ENCODE measurements at places on chromosomes 16 and 17.

GRCh38 chr17:60729854-60730253 lies 52.2 kb downstream of the BCAS3 start:
- no peak for DNase-seq

GRCh38 chr17:77770331-77771105 lies 188.0 kb upstream of the TNRC6C start:
- DNase-seq = no peak

GRCh38 chr17:77107506-77108433 lies 33.0 kb upstream of the SEC14L1 start:
- DNase-seq = peak; percentile 72

DNA sequence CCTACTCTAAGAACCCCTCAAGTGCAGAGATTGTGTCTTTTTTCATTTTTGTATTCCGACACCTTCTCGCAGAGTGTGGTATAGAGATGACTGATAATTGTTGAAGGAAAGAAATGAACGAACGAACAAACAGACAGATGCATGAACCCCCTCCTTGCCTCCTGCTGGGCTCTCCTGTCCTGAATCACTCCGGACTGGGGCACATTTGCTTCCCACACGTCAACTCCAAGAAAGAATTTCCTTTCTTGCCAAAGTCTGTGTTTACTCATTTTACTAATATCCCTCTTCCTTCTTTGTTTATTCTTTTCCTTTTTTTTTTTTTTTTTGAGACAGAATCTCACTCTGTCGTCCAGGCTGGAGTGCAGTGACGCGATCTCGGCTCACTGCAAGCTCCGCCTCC lies 37.5 kb upstream of the BHLHA9 start:
- no peak for DNase-seq

DNA sequence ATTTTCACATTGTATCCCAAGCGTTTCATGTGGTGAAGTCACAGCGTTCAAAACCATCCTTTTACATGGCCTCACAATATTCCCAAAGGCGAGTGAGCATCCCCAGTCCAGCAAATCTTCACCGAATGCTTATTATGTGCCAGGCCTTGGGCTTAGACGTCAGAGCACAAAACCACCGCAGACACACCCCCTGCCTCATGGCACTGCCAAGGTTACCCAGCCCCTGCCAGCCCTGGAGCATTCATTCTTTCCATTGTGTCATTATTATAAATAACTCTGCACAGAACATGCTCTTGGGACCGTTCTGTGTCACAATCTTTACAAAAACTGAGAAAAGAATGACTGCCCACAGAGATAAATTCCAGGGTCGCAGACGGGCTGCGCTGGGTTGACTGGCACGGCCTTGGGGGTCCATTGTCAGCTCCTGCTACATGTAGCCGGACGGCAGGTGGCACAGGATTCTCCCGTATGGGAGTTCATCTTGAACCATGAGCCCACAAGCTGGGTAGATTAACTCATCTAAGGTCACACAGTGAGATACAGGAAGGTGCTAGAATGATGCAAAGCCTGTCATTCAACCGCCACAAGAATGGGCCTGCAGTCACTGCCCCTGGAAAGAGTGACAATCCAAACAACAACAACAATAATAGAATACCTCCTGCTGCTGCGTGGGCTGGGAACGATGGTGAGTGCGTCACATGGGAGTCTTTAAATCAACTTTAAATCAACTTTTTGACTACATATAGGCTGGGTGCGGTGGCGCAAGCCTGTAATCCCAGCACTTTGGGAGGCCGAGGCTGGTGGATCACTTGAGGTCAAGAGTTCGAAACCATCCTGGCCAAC lies 4.5 kb upstream of the NECAB2 start:
- no peak for DNase-seq

GRCh38 chr16:30184096-30184890 lies 891 bp downstream of the CORO1A start:
- DNase-seq = peak; percentile 70

- no peak for DNase-seq
These were observed 102.9 kb downstream of the ABCC12 start for GRCh38 chr16:48052731-48053417.

DNA sequence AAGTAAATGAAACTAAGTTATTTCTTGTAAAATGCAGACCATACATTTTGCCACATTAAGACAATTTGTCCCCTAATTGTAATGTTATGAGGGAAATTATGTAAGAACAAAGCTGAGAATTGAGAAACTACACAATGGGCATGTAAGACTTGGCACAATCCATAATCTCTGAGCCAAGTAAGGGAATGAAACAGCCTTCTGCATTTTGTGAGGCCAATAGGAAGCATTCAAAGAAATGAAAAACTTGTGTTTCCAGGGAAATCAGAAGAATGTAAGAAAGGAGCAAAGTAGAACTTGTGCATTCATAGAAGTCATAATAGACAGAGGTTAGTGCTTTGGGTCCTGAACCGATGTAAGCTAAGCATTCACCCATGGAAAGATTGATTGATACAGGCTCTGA lies 1.8 kb downstream of the KRTAP9-4 start:
- no peak for DNase-seq

DNA sequence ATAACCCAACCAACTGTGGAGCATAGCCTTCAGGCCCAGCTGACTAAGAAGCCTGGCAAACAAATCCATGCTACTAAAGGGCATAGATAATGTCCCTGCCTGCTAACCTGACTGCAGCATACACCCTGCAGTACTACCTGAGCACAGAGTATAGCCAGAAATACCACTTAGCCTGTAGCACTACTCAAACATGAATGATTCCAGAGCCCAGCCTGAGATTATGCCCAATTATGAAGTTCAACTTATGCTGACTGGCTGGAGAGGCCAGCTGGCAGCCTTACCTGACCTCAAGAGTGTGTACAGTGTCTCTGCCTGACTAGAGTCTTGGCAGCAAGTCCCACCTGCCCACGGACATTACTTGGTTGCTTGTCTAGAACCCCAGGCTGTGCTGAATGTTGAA lies 1265.3 kb downstream of the CDH11 start:
- DNase-seq = no peak

DNA sequence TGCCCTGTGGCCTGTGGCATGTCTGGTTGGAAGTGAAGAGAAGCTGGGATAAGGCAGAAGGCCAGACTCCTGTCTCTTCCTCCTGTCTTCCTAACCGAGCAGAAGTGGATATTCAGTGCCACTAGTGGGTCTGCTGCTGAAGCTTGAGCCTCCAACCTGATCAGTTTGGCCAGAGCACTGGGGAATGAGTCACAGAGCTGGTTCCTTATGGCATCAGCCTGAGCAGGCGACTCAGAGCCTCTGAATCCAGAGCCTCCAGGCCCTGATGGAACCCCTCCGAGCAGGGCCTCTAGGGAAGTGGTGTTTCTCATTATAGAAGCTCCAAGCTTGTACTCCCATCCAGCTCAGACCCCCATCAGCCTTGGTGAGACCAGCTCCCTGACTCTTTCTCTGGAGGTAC lies 2.0 kb downstream of the WSCD1 start:
- no peak for DNase-seq

- DNase-seq = peak; percentile 18
These were observed 88.3 kb downstream of the PRKCB start for GRCh38 chr16:23924128-23924527.

DNA sequence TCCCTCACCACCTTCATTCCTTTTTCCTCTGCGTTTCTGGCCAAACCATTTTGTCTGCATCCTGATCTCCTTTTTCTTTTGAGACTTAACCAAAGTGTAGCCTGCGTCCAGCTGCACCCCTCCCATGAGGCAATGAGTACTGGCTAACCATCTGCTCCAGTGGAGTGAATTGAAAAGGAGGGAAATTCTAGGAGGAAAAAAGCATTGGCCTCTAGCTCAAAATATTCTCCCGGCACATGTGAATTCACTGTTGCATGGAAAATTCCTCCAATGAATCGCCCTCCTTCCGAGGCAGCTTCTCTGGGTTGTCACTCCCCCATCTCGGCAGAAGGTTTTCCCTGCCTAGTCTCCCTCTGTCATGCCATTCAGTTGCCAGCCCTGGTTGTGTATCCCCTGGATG lies 5.6 kb downstream of the RAP1GAP2 start:
- no peak for DNase-seq

DNA sequence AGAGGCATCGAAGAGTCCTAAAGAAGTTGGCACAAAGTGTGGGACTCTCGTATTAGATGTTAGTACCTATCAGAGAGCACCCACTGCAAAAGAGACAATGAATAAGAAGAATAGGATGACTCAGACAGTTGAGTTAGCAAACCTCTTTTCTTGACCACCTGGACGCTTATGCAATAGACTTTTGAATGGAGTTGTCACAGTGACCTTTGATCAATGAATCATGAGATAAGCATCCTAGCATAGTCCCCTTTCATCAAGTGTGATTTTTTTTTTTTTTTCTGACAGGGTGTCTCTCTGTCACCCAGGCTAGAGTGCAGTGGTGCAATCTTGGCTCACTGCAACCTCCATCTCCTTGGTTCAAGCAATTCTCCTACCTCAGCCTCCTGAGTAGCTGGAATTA lies 1417.9 kb upstream of the GOT2 start:
- DNase-seq = no peak

- DNase-seq = no peak
These were observed 6.8 kb downstream of the TNRC6C start for GRCh38 chr17:77965352-77965751.

- DNase-seq = no peak
These were observed 14.8 kb downstream of the TUBD1 start for GRCh38 chr17:59877965-59878364.

DNA sequence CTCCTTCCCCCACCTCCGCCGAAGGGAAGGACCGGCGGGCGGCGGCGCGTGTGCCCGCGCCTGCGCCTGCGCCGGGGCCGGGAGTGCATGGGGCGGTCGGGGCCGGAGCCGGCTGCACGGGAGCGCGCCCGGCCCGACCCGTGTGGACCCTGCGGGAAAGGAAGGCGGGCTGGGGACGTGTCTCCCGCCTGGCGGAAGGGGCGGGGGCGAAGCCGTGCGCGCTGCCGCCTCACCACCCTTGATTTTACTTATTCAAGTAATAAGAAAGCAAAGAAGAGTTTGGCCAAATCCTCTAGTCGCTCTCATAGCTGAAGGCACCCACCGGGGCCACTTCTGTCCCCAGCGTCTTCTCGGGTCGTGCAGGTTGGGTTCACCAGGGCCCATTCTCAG lies 596 bp upstream of the PFN1 start:
- peak; percentile 81 for DNase-seq

DNA sequence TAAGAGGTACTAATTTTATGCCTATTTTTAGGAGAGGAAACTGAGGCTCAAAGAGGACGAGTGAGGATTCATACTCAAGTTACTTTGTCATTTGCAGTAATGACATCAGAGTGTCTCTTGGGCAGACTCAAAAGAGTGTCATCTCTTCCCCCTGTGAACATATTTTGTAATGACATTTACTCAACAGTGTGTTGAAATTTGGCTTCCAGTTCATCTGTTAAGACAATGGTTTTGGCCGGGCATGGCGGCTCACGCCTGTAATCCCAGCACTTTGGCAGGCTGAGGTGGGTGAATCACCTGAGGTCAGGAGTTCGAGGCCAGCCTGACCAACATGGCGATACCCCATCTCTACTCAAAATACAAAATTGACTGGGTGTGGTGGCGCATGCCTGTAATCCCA lies 28.9 kb downstream of the WFDC1 start:
- no peak for DNase-seq

GRCh38 chr17:78925662-78926555 lies 722 bp upstream of the TIMP2 start:
- no peak for DNase-seq

DNA sequence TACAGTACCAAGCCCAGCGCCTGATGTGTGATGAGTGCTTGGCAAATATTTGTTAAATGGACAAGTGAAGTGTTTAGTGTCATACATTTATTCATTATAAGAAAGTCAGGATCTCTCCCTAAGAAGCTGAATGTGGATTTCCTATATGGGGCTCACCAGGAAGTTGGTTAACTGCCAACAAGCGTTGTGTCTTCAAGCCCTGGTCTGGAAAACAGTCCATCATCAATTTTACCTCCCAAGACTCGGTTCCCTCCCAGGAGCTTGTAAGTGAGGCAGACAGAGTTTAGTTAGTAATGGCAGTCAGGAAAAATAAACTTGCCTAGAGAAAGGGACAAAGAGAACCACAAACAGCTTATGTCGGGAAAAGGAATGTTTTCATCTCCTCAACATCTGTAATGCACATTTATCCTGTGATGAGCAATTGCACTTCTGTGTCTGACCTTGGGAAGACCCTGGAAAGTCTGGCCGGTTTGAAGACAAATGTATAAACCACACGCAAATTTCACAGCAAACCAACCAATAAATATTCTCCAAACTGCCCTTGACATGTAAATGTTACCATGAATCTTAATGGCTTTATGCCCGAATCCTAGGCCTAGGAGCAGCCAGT lies 28.3 kb downstream of the C16orf95 start:
- DNase-seq = no peak

GRCh38 chr17:11644265-11645212 lies 46.3 kb downstream of the DNAH9 start:
- DNase-seq = peak; percentile 34

GRCh38 chr16:49684696-49685095 lies 171.2 kb downstream of the ZNF423 start:
- DNase-seq = no peak

Measured in activated CD4-positive, alpha-beta T cell treated with anti-CD3 and anti-CD28 coated beads, Interleukin-2, amount 50 U/mL, for 48 hours (primary cell).